ENCODE measurements at places on chromosomes 13 and 19.

GRCh38 chr13:38758277-38758676 is 71.4 kb downstream of the FREM2 start:
- DNase-seq, result no peak

DNA sequence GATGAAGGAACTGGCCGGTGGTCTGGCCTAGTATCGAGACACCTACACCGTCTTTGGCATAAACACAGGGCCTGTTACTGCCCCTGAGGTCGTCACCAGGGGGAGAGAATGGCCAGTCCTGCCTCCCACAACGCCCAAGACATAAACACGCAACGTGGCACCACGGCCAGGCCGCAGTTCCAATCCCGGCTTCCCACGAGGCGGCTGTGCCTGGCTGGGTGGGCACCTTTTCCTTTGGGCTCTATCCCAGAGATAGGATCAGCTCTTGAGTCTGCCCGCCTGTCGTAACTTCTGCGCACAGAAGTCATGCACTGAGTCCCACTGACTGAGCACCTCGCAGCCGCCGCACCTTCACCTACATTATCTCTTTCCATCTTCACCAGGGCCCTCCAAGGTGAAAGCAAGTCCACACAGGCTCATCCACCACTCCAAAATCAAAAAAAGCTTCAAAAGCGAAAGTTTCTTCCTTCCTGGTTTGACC is 1.1 kb downstream of the MIER2 start:
- no peak for DNase-seq

DNA sequence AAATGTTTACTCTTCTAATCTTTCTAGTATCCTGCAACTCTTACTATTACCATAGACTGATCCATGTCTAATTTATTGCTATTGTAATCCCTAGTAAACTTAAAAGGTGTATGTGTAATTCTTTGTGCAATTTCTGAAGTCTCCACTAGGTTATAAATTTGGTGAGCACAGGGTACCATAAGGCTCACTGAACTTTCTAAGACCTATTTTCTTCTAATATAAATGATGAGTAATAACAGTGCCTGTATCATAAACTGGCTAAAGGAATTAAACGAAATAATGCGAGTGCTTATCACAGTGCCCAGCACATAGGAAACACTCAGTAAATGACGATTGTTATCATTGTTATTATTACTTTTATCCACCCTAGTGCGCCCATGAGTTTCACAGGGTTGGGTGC is 119.1 kb downstream of the KLF12 start:
- no peak for DNase-seq

DNA sequence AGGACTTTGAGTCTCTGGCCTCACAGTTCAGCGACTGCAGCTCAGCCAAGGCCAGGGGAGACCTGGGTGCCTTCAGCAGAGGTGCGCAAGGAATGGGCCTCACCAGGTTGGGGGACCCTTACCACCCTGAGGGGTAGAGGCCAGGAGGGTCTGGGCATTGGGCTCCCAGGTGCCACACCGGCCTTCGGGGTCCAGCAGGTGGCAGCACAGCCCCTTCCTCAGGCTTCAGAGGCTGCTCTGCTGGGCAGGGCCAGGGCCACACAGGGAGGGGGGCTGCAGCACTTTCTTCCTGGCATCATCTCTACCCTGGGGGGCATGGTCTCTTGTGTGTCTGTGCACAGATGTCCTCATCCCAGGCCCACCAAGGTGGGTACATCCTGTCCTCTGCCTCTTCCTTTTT is 12.9 kb downstream of the PIN1 start:
- no peak for DNase-seq

DNA sequence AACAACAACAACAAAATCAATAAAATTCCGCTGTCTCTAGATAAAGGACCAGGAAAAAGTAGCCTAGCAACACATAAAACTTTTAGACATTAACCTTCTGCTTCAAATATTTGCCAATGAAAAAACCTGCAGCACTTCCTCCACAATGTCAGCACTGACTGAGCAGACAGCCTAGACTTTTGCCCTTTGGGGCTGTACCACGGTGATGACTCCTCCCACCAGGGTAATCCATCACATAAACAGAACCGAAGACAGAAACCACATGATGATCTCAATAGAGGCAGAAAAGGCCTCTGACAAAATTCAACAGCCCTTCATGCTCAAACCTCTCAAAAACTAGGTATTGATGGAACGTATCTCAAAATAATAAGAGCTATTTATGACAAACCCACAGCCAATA is 30.2 kb upstream of the TRPC4 start:
- DNase-seq, result no peak

DNA sequence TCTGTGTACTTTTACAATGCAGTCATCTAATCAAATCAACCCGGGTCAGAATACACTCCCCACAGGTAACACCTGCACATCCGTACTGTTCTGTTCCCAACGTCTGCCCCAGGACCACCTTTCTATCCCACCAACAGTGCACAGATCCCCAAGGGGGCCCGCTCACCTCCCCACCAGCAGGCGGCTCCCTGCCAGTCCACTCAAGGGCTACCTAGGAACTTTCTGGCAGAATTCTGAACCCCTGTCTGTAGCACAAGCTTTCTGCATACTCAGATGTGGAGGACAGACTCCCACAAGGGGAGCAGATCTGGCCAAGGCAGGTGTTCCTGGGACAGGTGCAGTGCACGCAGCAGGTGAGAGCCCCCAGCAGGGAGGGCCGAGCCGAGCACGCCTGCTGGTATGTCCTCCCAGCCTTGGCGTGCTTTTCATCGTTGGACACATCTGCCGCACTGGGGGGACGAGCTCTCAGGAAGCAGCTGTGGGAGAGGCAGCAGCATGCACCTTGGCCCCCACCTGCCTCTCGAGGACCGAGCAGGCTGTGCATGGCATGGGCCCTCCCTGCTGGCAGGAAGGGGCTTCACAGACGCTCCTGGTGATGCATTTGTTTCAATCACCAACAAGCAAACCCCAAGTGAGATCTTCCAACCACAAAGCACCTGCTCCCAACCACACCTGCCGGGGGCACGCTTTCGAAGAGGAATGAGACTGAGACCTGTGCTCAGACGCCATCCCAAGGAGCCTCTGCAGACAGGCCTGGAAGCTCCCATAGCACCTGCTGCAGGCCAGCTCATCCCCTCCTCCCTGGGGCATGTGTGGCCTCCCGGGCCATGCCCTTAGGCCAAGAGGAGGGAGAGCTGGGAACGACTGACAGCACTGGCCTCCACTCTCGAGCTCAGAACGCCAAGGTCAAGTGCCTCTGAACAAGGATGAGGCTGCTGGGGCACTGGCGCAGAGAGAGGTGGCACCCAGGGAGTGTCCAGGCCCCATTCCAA is 35.9 kb downstream of the RAB20 start:
- no peak for DNase-seq

GRCh38 chr19:49551531-49551930 is 23.7 kb downstream of the RCN3 start:
- DNase-seq, result no peak

Measured in ovary (tissue), 10 donors.